ENCODE measurements at places on chromosomes 7 and 10.

- H3K27ac ChIP-seq, result no peak overlapping the region
- no peak for DNase-seq
- H3K27me3 ChIP-seq, result no peaks in the 10 kb centered on the region
- peaks cover 8% of the 10 kb centered on the region for H3K36me3 ChIP-seq
- no peak overlapping the region for H3K4me3 ChIP-seq
Observed at GRCh38 chr7:770741-771166, 43.7 kb upstream of the PRKAR1B start.

DNA sequence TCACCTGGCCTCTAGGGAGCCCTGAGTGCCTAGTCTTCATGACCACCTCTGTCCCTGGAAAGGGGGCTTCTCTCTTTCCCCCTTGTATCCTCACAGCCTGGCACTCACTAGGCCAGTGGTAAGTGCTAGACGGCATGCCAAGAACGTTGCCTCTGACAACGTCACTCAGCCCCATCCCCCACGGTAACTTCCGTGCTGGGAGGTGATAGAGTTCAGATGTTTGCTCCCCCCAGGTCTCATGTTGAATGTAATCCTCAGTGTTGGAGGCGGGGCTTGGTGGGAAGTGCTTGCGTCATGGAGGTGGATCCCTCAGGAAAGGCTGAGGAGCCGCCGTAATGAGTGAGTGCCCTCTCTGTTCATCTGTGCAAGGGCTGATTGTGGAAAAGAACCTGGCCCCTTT is 343.3 kb upstream of the MKI67 start:
- no peaks in the 10 kb centered on the region for H3K36me3 ChIP-seq
- H3K27me3 ChIP-seq, result no peaks in the 10 kb centered on the region
- no peaks in the 10 kb centered on the region for H3K4me1 ChIP-seq
- no peak for DNase-seq
- no peak overlapping the region for H3K27ac ChIP-seq
- H3K4me3 ChIP-seq, result no peak overlapping the region

- peak; percentile 80 for DNase-seq
- H3K4me1 ChIP-seq, result peaks cover 19% of the 10 kb centered on the region
- H3K27me3 ChIP-seq, result peaks cover 45% of the 10 kb centered on the region
Observed at GRCh38 chr10:78972947-78973900, 95.5 kb upstream of the ZMIZ1 start.

DNA sequence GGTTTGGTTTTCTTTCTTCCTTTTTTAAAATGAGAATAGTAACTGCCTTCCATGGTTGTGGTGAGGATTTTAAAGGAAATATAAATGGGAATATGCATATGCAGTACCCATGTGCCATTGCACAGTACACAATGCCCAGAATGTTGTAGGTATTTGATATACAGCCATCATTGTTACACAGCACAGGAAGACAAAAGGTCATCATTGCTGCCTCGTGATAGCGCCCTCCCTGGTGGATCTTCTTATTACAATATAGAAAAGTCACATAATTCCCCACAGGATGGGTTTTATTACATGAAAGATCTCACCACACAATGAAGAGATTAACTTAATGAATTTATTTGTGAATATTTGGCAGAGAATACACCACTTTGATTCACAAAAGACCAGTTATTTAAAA is 76.5 kb downstream of the PPP1R17 start:
- no peaks in the 10 kb centered on the region for H3K27me3 ChIP-seq
- no peak overlapping the region for H3K4me3 ChIP-seq
- H3K27ac ChIP-seq, result no peak overlapping the region
- no peak for DNase-seq
- no peaks in the 10 kb centered on the region for H3K36me3 ChIP-seq

DNA sequence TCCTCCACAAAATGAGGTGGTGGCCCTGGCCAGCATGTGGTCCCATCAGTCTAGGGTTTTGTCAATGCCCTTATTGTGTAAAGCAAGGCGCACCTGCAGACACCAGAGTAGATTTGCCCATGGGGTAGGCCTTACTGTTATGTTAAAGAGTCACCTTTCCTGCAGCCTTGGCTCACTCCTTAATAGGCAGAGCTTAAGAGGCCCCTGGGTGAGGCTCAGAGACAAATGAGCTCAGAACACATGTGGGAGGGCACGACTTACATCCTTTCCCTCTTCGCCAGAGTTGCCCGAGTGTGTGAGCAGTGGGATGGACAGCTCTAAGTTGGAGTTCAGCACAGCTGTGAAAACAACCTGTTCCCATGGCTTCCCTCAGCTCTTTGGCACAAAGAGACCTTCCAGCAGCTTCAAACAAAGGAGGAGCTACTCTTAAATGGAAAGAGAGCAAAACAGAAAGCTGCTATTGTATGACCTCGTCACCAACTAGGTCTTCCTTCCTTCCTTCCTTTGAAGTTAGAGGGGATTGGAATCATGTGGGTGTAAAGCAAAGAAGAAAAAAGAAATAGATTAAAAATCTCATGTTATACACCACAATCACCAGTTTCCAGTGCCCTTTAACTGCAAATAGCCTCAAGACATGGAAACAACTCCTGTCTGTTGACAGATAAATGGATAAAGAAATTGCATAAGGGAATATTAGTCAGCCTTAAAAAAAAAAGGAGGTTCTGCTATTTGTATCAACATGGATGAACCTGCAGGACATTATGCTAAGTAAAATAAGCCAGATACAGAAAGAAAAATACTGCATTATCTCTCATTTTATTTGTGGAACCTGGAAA is 11.9 kb upstream of the XPNPEP1 start:
- peaks cover 3% of the 10 kb centered on the region for H3K27me3 ChIP-seq
- no peaks in the 10 kb centered on the region for H3K36me3 ChIP-seq
- H3K4me3 ChIP-seq, result peak overlapping the region; percentile 70
- H3K27ac ChIP-seq, result peak overlapping the region; percentile 96

DNA sequence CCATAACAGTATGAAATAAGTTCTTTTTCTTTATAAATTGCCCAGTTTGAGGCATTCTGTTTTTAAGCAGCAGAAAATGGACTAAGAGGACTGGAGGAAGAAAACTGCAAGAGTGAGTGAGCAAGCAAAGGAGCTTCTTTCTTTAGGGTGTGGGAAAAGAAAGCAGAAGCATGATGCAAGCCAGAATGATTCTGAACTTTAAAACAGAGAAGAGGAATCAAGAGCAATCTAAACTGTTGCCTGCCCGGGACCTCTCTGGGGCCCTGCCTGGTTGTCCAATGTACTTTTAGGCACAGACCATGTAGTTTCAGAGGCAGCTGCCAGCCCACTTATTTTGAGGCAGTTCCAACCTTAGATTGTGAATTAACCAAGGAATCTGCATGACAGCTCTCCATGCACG is 186.3 kb downstream of the PLPP4 start:
- no peak for DNase-seq
- H3K4me1 ChIP-seq, result no peaks in the 10 kb centered on the region
- H3K27ac ChIP-seq, result no peak overlapping the region
- H3K4me3 ChIP-seq, result no peak overlapping the region

DNA sequence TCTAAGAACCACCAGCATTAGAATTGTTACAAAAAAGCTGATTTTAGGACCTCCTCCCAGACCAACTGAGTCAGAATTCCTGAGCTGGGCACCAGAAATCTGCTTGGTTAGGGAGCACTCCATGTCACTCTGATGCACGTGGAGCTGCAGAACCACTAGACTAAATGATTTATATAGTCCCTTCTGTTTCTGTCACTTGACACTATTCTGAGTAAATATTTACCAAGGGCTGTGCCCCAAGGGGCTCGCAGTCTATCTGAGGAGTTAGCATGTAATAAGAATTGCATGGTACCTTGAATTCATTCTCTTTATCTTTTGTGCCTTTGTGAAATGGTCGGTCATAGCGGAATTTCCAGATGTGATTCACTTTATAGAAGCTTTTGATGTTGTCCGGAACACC is 196.0 kb upstream of the IMMP2L start:
- peaks cover 8% of the 10 kb centered on the region for H3K27me3 ChIP-seq
- H3K4me1 ChIP-seq, result no peaks in the 10 kb centered on the region
- no peak overlapping the region for H3K27ac ChIP-seq
- DNase-seq, result no peak
- H3K4me3 ChIP-seq, result no peak overlapping the region

GRCh38 chr10:77463499-77463898 is 174.1 kb downstream of the KCNMA1 start:
- no peak overlapping the region for H3K4me3 ChIP-seq
- H3K27ac ChIP-seq, result no peak overlapping the region
- H3K4me1 ChIP-seq, result no peaks in the 10 kb centered on the region
- no peak for DNase-seq
- H3K36me3 ChIP-seq, result no peaks in the 10 kb centered on the region
- H3K27me3 ChIP-seq, result no peaks in the 10 kb centered on the region

DNA sequence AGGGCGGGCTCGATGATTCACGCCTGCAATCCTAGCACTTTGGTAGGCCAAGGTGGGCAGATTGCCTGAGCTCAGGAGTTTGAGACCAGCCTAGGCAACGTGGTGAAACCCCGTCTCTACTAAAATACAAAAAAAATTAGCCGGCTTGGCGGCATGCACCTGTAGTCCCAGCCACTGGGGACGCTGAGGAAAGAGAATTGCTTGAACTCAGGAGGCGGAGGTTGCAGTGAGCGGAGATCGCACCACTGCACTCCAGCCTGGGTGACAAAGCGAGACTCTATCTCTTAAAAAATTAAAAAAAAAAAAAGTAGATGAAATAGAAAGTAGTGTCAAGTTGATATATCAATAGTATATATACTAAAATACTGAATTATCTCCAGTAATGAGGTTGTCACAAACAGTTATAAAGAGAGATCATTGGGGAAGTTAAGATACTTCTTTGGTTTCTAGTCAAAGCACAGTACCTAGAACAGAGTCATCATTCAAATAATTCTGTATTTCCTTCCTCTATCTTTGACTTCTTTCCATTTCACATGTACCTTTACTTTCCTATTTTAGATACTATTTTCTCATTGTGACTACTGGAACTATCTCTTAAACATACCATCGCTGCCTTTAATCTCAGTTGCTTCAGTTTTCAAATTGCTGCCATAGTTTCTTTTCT is 491.7 kb downstream of the GRM8 start:
- no peaks in the 10 kb centered on the region for H3K4me1 ChIP-seq
- no peak for DNase-seq
- no peaks in the 10 kb centered on the region for H3K27me3 ChIP-seq
- no peaks in the 10 kb centered on the region for H3K36me3 ChIP-seq
- H3K27ac ChIP-seq, result no peak overlapping the region

GRCh38 chr7:152602962-152603361 is 73.0 kb downstream of the XRCC2 start:
- no peak overlapping the region for H3K4me3 ChIP-seq
- no peaks in the 10 kb centered on the region for H3K4me1 ChIP-seq
- no peak for DNase-seq
- H3K27me3 ChIP-seq, result peaks cover 5% of the 10 kb centered on the region
- no peaks in the 10 kb centered on the region for H3K36me3 ChIP-seq
- H3K27ac ChIP-seq, result no peak overlapping the region

DNA sequence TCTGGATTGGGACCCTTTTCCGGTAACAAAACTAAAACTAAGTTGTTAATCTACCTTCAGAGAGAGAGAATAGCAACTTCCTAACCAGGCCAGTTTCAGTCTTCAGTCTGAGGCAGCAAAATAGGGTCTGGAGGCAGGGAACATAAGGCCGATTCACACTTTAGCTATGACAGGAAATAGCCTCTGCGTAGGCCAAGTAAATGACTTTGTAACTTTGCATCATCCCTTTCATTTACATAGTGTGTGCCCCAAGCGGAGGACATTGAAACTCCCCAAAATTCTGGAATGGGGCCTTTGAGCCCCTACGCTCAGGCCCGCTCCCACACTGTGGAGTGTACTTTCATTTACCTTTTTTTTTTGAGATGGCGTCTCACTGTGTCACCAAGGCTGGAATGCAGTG is 1.7 kb upstream of the UPP1 start:
- peaks cover 35% of the 10 kb centered on the region for H3K36me3 ChIP-seq
- H3K27me3 ChIP-seq, result no peaks in the 10 kb centered on the region
- peak overlapping the region; percentile 62 for H3K4me3 ChIP-seq
- DNase-seq, result no peak
- H3K4me1 ChIP-seq, result peaks cover 77% of the 10 kb centered on the region
- H3K27ac ChIP-seq, result peak overlapping the region; percentile 97

DNA sequence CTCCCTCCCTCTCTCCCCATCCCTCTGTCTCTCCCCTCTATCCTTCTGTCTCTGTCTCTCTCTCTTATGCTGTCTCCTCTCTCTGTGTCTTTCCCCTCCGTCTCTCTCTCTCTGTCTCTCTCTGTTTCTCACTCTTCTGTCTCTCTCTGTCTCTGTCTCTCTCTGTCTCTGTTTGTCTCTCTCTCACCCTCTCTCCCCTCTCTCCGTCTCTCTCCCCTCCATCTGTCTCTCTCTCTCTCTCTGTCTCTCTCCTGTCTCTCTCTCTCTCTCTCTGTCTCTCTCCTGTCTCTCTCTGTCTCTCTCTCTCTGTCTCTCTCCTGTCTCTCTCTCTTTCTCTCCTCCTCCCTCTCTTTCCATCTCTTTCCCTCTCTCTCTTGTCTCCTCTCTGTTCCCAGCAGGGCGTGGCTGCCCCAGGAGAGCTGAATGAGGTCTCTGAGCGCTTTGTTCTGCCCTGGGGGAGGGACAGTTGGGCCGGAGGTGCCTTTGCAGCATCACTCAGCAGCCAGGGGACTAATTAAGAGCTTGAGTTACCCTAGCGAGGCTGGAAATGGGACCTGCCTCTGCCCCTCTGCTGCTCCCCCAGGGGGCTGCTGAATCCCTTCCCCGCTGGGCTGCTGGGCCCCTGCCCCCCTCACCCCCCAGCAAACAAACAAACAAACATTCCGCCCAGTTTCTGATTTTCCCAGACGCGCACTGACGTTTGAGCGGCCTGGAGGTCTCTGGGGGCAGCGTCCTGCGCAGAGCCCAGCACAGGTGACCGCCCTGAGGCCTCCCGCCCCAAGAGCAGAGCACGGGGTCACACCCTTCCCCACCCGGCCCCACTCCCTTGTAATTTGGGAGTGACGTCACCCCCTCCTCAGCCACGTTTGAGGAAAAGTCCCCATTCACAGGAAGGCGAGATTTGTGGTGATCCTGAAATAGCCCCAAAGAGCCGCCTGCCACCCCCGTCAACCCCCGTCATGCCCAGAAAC is 68.1 kb downstream of the PDGFA start:
- no peak overlapping the region for H3K4me3 ChIP-seq
- H3K36me3 ChIP-seq, result no peaks in the 10 kb centered on the region
- H3K27me3 ChIP-seq, result peaks cover 30% of the 10 kb centered on the region
- H3K4me1 ChIP-seq, result peaks cover 8% of the 10 kb centered on the region
- no peak overlapping the region for H3K27ac ChIP-seq
- DNase-seq, result no peak
